ENCODE measurements at places on chromosomes 5 and 9.

- no peak for DNase-seq
Measured at GRCh38 chr5:138445547-138446271, 6.9 kb downstream of the REEP2 start.

GRCh38 chr5:121726991-121727390 lies 124.7 kb upstream of the FTMT start:
- DNase-seq = no peak

- DNase-seq = no peak
Measured at GRCh38 chr5:1387059-1387755, 42.3 kb upstream of the CLPTM1L start.

DNA sequence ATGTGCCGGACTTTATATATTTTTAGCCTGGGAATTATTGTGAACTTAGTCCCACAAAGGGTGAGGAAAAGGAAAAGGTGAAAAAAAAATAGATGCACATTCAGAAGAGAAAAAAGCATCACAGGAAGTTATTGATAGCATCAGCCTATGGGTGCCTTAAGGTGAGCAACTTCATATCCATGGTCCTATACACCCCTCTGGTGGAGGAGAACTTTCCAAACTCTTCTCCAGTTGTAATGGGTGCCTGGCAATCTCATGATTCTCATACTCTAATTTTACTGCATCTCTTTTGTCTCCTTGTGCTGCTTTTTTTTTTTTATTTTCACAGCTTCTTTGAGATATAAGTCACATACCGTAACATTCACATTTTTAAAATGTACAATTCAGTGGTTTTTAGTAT lies 107.4 kb downstream of the JAKMIP2 start:
- no peak for DNase-seq

DNA sequence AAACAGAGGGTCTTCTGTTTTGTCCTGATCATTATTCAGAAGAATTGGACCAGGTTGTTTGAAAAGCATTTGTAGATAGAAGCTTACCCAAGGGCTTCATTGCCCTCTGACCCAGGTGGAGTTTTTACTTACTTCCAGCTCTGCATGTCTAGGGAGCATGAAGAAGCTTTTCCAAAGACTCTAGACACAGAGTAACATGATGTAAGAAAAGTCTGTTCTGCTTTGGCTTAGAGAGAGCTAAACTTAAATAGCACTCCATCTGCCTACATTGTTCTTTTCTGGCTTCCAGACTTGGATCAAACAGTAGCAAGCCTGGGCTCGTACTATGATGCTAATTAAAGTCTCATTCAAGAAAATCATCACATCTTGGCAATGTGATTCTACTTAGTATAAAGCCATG lies 112.1 kb downstream of the SNCAIP start:
- no peak for DNase-seq

- peak; percentile 13 for DNase-seq
Measured at GRCh38 chr9:111661802-111662521, 557 bp downstream of the GNG10 start.

GRCh38 chr5:14071433-14071832 lies 71.7 kb upstream of the TRIO start:
- no peak for DNase-seq

GRCh38 chr9:2602704-2603116 lies 18.9 kb upstream of the VLDLR start:
- no peak for DNase-seq

DNA sequence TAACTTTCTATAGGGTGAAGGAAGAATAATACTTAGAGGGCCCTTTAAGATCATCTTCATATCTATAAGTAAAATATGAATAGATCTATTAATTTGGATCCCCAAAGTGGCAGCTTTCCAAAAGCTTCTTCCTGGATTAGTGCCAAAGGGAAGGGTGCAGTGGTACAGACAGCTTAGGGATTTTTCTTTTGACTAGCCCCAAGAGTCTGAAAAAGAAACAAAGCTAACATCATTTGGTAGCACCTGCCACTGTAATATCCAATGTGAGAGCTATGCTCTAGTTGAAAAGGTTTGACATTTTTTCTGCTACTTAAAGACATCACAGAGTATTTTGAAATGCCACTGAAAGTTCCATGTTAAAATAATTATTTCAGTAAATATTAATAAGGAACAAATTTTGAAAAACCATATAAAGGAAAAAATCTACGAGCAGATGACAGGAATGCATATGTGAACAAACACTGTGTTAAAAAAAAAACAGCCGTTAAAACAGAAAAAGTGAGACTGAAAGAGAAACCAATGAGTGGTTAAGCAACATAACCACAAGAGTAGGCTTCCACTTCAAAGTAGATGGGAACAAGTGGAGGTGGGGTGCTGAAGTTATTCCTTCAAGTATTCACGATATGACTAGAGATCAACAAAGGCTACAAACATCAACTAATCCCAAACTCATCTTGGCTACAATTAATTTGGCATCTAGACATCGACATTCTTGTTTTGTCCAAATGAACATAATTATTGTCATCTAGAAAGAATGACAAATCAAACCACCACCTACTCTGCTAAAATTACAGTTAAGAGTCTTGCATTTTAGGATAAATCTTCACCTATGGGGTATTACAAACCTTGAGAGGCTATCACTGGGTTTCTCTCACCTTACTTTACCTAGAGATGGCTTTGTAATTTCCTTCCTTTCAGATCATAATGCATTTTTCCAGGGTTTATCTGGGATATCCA lies 137.5 kb downstream of the CPLANE1 start:
- DNase-seq = no peak

DNA sequence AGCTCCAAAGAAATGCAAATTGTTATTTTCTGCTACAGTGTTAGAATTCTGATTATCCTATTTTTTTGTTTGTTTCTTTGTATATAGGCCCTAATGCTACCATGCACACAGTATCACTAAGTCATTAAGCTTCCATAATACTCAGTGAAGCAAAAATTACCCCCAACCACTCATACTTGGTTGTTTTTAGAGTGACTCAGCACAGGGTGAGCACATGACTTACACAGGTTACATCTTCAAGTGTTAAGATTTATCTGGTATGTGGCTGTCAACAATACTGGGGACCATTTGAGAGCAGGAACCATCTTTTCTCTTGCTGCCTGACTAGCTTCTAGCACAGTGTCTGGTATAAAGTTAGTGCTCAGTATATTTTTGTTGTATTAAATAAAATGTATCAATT lies 255.8 kb upstream of the SLC24A2 start:
- no peak for DNase-seq

Data from T-helper 9 cell (primary cell).